GM12878 (cell line): ENCODE measurements at places on chromosomes 1 and 21. TPM values are rescaled to one million over a fixed set of nuclear protein-coding genes. Genes with fewer than 3 reads are reported as not detected.

GRCh38 chr1:110477041-110477440, 26.1 kb downstream of the PROK1 start:
- DNase-seq: no peak

Gene PFKL
- total RNA-seq: 192 and 194 TPM in 2 replicates

GRCh38 chr1:186878356-186878755, 49.6 kb downstream of the PLA2G4A start:
- no peak for DNase-seq

Gene S100A1
- total RNA-seq: not detected in 2 replicates

GRCh38 chr1:246117066-246117791, 389.9 kb downstream of the SMYD3 start:
- DNase-seq: peak; percentile 16

Gene PRDM16
- 0.03 and 0.27 TPM in 2 replicates for total RNA-seq

DNA sequence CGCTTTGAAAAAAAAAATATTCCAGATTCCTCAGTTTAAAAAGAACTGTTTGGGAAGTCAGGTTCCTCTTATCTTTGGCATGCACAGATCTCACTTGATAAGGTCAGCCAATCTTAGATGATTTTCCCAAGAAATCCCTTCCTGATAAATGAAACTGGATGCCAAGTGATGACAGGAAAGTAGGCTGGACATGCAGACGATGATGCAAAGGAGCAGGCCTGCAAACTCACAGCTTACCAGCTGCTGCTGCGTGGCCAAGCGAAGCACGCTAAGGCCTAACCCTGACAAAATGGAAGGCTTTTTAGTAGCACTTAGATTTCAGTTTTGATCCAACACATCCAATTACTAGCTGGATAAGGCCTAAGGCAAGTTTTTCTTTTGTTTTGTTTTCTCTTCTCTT, 10.1 kb downstream of the TADA1 start:
- no peak for DNase-seq

DNA sequence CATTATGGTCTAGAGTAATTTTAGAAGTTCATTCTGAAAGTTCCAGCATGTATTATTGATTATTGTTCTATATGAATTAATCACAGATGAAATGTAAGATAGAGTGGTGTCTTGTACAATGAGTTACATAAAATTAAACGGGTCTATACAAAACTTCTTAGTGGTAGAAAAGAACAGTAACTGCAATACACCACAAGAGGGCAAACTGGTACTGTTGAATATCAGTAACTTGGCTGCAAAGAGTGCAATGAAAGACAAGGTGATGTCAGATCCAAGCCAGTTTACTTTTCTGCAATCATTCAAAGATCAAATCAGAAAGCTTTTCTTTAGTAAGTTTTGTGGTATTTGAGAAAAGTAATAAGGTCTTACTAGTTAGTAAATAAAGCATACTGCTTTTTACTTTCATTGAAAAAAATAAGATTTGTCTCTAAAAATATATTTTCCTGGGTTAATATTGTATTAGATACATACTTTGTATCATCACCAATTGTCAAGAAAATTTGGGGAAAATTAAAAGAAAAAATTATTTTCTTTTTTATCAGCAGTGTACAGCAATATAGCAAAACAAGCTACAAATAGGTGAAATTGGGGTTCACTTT, 66.4 kb upstream of the BTG3 start:
- peak; percentile 48 for DNase-seq

Gene GNB1
- total RNA-seq: 324 and 335 TPM in 2 replicates

DNA sequence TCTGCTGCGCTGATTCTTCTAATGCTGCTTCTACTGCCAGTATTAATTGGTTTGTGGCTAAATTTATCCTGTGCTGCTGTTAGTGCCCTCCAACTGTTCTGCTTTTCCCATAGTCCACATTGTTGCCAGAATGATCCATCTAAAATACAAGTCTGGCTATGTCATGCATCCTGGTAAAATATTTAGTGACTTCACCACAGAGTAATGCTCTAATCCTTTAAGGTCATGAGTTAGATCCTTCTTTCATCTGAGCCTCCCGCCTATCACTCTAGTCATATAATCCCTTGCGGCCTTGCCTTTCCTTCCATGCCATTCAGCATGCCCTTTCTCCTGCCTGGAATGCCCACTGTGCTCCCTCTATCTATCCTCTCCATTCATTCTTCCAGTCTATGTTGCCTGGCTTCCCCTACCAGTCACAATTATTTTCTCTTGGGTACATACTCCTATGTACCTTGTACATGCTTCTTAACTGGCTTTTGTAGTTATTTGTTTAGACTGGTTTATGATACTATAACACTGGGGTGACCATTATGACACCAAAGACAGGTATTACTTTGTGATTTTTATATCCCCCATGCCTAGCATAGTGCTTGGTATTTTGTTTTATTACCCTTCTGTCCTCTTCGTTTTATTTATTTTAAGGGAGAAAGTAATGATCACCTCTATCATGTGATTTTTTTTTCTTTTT, 144.0 kb downstream of the MAGI3 start:
- no peak for DNase-seq

DNA sequence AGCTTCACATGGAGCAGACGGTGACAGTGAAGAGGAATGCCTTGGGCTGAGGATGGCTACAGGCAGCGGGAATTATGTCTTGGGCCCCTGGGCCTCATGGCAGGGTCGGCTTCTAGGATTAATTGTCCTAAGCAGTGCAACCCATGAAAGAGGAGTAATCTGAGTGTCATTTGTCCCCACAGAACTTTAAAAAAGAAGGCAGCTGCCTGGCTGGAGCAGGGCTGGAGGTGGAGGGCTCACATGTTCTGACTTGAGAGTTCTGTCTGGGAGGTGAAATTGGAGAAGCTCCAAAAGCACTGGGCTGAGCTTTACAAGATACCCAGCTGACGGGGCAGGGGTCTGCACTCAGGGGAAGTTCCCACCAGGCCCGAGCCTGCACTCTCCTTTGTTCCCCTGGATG, 22.6 kb downstream of the CACNA1S start:
- DNase-seq: no peak

DNA sequence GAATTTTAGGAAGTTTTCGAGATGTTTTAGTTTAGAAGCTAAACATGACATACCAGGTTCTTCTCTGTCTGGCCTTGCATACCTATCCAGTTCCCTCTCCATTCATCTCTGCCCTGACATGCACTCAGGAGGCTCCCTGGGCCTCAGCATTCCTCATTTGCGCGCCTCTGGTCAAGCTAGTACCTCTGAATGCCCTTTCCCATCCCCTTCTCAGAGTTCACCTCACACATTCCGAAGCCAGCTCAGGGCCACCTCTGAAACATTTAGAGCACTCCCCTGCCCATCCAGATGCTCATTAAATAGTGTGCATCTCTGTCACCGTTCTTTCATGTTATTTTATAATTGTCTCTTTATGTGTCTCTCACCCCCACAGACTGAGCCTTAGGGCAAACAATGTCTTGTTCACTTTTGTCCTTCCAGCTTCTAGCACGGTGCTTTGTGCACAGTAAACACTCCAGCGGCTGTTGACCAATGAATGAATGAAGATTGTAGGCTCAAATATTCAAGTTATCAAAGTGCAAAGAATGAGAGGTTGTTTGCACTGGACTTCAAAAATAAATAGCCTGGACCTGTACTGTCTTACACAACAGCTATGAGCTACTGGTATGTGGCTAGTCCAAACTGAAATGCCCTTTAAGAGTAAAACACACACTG, 1.2 kb upstream of the DHCR24 start:
- DNase-seq: no peak

DNA sequence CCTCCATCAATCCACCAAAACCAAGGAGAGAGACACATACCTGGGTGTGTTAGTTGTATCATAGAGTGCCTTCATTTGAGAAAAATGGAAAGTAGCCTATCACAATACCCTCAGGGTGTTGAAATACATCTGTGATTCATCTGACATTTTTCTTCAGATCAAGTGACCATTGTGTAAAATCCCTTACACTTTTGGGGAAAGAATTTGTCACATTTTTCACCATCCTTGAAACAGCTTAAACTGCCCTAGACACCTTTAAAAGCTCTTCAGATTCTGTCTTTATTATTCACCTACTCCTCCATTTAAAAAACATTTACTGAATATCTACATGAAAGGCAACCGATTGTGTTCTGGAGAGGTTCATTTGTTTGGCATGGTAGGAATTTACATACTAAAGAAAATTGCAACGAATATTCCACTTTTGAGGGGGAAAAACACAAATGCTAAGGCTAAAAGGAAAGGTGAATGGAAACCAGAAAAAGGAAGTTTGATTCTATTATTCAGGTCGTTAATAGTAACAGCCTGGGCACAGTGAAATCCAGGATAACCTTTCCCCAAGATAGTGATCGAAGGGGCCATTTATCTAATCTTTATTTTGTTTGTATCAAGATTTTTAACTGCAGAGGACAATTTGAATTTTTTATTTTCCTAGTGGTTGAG, 70.4 kb upstream of the SAMSN1 start:
- DNase-seq: no peak

Gene BMP8B
- 1.2 TPM in 2 replicates for total RNA-seq

Gene KDF1
- 0.24 TPM in 1 of 2 replicates, not detected in the other for total RNA-seq

Gene GPR157
- total RNA-seq: 10.1 and 12.2 TPM in 2 replicates

- no peak for DNase-seq
Measured at GRCh38 chr1:174815474-174815908, 184.3 kb upstream of the CACYBP start.

GRCh38 chr1:51410568-51411460, 80.5 kb upstream of the TTC39A start:
- DNase-seq: no peak

Gene TFF2
- not detected in 2 replicates for total RNA-seq

DNA sequence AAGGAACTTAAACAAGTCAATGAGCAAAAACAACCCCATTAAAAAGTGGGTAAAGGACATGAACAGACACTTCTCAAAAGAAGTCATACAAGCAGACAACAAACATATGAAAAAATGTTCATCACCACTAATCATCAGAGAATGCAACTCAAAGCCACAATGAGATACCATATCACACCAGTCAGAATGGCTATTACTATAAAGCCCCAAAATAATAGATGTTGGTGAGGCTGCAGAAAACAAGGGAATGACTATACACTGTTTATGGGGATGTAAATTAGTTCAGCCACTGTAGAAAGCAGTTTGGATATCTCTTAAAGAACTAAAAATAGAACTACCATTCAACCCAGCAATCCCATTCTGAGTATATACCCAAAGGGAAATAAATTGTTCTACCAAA, 51.2 kb downstream of the MRPL39 start:
- DNase-seq: no peak

GRCh38 chr1:64686828-64687724, 57.8 kb upstream of the RAVER2 start:
- DNase-seq: no peak

Gene PMVK
- total RNA-seq: 72.5 and 74.7 TPM in 2 replicates

Gene TNNI3K
- not detected in 2 replicates for total RNA-seq

- no peak for DNase-seq
Measured at GRCh38 chr1:38197312-38198061, 150.9 kb upstream of the POU3F1 start.

DNA sequence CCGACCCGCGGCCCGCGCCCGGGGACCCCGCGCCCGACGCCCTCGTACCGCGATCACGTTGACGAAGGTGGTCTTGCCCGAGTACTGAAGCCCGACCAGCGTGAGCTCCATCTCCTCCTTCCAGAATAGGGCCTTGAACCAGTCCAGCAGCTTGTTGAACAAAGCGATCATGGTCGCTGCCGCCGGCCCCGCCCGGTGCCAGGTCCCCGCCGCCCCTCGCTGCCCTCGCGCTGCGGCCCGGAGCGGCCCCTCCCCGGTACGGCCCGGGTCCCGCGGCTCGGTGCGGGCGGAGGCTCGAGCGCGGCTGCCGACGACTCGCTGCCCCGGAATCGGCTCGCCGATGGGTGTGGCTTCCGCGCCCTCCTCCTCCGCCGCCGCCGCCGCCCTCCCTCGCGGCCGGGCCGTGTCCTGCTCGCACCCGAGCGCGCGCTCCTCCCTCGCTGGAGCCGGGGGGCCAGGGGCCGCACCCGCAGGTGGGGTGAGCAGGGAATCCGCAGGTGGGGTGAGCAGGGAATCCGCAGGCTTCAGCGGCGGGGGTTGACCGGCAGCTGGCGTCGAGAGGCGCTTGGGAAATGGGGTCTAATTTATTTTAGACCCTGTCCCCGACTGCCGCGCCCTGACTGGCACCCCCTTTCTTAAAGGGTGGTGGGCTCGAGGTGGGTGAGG, at the start of gene ARL8A:
ARL8A (minus strand) TSS at position 336 of the 666 bp plus-strand sequence; CDS start at position 171, 165 bp downstream.
- DNase-seq: no peak

GRCh38 chr1:185837711-185838110, 103.5 kb downstream of the HMCN1 start:
- DNase-seq: no peak

Gene CD2
- 2.4 and 2.9 TPM in 2 replicates for total RNA-seq

DNA sequence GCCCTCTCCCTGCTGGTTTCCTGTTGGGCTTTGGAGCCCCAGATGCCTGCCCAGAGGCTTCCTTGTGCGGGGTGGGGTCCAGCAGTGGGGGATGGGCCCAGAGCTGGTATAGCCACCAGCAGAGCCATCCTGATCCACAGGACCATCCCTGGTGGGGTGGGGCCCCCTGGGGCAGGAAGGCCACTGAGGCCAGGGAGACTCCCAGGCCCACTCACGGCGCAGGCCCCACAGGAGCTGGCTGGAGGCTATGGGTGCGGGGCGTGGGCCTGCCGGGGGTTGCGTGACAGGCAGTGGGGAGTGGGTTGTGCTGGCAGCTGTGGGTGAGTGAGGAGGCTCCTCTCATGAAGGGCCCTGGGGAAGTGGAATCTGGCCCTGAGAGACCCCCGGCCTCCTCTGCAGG, 5.7 kb downstream of the LRRC3 start:
- DNase-seq: no peak

GRCh38 chr1:2539312-2539907, 9.3 kb upstream of the HES5 start:
- DNase-seq: no peak

- DNase-seq: no peak
Measured at GRCh38 chr1:115073298-115074087, 15.8 kb downstream of the TSPAN2 start.

DNA sequence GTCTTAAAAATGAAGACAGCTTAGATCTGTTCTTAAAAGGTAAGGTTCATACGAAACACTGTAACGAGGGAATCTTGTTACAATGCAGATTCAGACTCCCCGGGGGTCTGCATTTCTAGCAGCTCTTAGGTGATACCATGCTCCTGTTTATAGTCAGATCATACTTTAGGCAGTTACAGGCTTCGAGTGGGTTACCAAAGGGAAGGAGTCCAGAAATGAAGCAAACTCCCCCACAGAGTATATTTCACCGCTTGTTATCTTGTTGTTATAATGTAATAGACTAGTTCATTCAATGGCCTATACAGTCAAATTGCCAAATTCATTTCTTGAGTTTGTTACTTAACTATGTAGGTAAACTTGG, 601.1 kb downstream of the USP25 start:
- DNase-seq: no peak

- DNase-seq: no peak
Measured at GRCh38 chr1:220655961-220656740, 34.0 kb upstream of the C1orf115 start.

Gene FRRS1
- 10.4 and 10.7 TPM in 2 replicates for total RNA-seq

GRCh38 chr1:227318016-227318852, at the start of gene CDC42BPA:
TSS of gene CDC42BPA (minus strand) at chr1:227318492. CDS start at chr1:227317182, 1,310 bp downstream.
- DNase-seq: no peak

GRCh38 chr1:93446837-93447451, 974 bp upstream of the FNBP1L start:
- DNase-seq: no peak

Gene SPATA6
- total RNA-seq: 0.13 TPM in 1 of 2 replicates, not detected in the other
